ENCODE measurements at places on chromosomes 6 and 20.

DNA sequence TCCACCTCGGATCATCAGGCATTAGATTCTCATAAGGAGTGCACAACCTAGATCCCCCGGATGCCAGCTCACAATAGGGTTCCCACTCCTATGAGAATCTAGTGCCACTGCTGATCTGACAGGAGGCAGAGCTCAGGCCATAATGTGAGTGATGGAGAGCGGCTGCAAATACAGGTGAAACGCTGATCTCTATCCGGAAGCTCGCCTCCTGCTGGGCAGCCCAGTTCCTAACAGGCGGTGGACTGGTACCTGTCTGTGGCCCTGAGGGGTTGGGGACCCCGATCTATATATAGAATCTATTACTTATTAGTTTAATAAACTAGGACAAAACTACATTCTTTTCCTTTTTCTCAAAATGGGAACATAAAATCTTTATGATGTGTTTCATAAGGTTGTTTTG is 741.9 kb downstream of the RFPL4B start:
- DNase-seq = no peak

DNA sequence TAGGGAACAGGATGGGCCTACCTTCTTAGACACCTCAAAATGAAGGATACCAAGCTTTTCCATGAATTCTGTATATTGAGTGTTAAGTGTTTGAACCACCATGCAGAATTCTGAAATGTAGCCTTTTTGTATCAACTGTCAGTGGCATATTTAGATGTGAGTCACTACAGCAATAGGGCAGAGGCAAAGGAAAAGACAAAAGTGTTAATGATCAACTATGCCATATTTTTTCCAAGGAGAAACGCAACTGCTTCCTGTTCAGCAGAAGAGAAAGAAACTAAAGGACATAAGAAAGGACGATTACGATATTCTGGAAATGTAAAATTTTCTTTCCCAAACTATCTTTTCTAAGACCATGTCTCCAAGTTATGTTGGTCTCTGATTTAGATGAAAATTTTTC is 104.6 kb upstream of the RSPO3 start:
- DNase-seq = no peak

GRCh38 chr6:158920311-158920905 is 79.6 kb downstream of the RSPH3 start:
- DNase-seq = no peak

GRCh38 chr20:46399401-46399800 is 7.0 kb downstream of the ELMO2 start:
- no peak for DNase-seq

DNA sequence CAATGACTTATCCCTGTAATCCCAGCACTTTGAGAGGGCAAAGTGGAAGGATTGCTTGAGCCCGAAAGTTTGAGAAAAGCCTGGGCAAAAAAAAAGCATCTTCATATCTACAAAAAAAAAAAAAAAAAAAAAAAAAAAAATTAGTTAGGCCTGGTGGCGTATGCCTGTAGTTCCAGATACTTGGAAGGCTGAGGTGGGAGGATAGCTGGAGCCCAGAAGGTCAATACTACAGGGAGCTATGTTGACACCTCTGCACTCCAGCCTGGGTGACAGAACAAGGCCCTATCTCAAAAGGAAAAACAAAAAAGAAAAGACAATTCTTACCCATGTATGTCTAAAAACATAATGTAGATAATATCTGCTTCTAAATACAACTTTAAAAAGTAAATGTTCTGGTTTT is 27.2 kb downstream of the CRISP1 start:
- no peak for DNase-seq

- no peak for DNase-seq
Observed at GRCh38 chr6:170202416-170203135, 88.3 kb downstream of the DLL1 start.

GRCh38 chr6:80523531-80523997 is 417.1 kb downstream of the BCKDHB start:
- DNase-seq = no peak

DNA sequence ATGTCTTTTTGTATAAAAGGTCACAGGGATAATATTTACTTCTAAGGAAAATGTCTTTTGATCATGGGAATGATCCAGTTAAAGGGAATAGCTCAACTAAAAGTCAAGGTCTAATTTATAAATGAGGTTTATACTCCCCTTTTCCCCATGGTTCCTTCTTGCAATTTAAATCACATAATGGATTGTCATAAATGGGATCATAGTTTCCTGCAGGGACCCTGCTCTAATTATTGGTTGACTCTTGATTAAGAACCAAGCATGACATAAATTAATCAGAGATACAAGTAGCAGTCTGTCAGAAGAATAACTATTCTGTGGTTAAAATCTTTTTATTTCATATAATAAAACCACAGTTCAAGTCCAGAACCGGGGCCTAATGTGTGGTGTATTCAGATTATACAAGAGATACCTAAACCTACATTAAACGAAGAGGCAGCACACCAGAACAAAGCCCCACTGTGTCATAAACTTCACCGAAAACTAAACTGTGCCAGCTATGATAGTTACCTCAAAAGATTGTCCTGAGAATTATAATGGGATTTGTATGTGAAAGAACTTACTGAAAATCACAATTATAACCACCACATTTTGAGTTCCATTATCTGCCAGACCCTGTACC is 43.0 kb upstream of the CD83 start:
- no peak for DNase-seq

Measured in NCI-H2081 treated with DMSO at 0.1 percent for 48 hours (cell line).